ENCODE measurements at places on chromosomes 11 and 22.

GRCh38 chr11:65221026-65221425 is 39.3 kb downstream of the CAPN1 start:
- no peak for DNase-seq

DNA sequence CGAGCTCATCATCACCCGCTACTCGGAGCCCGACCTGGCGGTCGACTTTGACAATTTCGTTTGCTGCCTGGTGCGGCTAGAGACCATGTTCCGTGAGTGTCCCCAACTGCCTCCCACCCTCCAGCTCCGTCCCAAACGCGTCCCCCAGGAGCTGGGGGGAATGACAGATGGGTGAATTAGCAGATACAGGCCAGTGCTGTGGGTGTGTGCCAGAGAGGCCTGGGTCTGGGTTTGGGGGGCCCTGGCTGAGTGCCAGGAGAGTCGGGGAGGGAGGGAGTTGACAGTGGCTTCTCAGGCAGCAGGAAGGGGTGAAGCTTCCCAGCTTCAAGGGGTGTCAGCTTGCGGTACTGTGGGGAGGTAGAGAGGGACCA is 28.6 kb downstream of the CAPN1 start:
- DNase-seq: no peak

DNA sequence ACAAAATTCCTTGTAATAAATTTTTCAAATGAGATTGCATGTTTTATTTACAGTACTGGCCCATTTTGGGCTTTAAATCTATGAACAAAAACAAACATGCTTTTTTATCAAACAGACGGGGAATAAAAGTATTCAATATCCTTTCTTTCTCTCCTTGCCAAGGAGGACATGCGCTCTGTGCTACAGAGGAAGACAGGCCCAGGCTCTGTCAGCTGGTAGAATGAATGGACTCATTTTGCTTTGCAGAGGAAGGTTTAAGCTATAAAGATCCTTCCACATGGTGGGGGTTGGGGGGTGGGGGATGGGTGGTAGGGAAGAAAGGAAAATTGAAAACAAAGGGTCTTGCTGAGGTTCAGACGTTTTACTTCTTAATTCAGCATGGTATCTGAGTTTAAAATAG is 575.6 kb downstream of the INSC start:
- DNase-seq: no peak

- DNase-seq: no peak
Observed at GRCh38 chr22:22897091-22897490, 9.5 kb downstream of the IGLL5 start.

- DNase-seq: no peak
Observed at GRCh38 chr11:47111318-47111804, 65.3 kb downstream of the ARFGAP2 start.

DNA sequence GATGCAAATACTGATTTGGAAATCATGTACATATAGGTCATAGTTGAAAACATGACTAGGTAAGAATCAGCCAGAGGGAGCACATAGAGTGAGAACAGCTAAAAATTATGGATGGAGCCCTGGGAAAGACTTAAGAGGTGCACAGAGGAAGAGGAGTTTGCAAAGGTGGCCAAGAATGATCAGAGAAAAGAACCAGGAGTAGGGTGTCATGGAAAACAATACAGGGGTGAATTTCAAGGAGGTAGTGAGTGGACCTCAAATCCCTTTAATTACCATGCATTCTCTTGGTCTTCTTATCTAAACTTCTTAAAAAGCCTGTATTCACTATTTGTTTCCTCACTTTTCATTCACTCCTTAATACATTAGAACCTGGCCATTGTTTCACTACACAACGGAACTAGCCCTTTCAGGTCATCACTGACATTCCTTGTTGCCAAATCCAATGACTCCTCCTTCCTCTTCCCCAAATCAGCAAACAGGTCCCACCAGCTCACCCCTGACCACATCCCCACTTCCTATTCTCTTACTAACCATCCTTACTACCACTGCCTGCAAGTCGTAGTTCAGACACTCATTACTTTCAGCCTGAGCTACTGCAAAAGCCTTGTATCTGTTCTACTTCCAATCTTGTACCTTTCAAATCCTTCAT is 22.6 kb downstream of the BUD13 start:
- no peak for DNase-seq

DNA sequence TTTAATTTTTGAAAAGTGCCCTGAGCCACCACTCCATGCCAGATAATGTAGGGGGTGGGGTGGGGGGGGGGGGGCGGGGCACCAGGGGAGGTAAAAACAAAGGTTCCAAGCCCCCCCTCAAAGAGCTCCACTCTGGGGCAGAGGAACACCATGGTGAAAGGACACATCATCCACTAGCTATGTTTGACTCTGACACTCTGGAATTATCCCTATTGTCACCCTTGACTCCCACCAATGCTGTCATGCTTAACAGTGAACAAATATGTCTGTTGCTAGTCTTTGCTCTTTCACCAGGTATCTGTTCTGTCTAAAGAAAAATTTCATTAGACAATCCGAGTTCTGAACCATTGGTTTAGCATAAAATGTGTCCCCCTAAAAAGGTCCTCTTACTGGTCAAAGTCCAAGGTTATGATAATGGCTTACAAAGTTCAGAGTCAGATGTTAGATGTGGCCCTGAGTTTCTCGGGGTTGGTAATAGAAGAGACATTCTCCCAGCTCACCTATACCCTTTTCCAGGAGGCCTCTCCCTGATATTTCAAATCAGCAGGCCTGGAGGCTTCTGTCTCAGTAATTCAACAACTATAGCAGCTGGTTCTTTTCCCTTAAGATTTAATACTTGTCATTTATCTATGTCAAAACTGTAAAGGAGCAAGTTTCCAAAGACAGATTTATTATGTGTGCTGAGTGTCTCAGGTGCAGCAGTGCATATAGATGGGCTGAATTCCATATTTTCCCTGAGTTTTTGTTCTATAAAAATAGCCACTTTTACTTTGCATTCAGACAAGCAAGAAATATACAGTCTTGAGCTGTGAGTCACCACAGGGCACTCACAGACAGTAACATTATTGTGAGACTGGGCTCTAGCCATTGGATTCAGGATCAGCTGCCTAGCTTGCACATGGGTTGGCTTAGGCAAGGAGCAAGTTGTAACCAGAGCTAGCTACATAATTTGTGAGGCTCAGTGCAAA is 174.1 kb downstream of the CSNK2A3 start:
- DNase-seq: no peak

- DNase-seq: no peak
Observed at GRCh38 chr11:48006301-48006992, 26.1 kb downstream of the PTPRJ start.

GRCh38 chr11:10654811-10655150 is 38.8 kb downstream of the IRAG1 start:
- no peak for DNase-seq

GRCh38 chr11:19345848-19346681 is 105.3 kb upstream of the E2F8 start:
- no peak for DNase-seq

GRCh38 chr11:76885390-76886097 is 24.8 kb downstream of the ACER3 start:
- DNase-seq: no peak

- no peak for DNase-seq
Observed at GRCh38 chr11:75592715-75593114, 30.7 kb downstream of the SERPINH1 start.

GRCh38 chr11:47189100-47189834 is 3.0 kb upstream of the PACSIN3 start:
- DNase-seq: no peak

DNA sequence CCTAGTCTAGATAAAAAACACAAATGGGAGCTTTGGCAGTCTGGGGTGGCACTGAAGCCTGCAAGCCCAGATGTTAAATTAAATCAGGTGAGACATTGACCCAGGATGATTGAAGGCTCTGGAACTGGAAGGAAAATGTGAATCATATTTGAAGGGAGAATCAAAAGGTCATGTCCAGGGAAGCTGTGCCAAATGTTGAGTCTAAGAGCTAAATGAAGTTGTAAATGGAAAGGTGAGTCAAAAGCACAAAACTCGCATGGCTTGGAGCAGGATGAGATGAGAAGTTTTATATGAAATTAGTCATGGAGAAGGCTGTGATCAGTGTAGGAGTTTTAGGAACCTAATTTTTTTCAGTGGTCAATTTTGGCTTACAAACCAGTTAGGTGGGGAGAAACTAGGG is 301.1 kb downstream of the BLID start:
- DNase-seq: no peak

GRCh38 chr22:19519041-19519926 is 4.9 kb downstream of the CLDN5 start:
- DNase-seq: no peak

GRCh38 chr22:37566903-37567798 is 6.9 kb downstream of the CDC42EP1 start:
- DNase-seq: peak; percentile 90

- DNase-seq: no peak
Observed at GRCh38 chr11:126088999-126089398, 26.3 kb upstream of the CDON start.

DNA sequence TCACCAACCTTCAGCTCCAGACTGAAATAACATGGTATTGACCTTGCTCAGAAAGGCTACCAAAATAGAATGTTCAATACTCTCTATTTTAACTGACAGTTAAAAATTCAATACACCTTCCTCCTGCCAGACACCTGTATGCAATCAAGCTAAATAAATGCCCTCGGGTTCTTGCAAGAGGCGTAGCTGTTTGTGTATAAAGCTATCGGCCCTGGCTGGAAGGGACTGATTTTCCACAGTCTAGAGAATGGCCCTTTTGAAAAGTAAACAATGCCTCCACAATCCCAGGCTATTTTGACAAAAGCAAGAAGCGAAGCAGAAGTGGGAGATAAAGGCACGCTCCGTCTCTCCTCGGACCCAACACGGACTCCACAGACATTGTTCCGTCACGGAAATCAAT is 791.2 kb downstream of the BRD1 start:
- DNase-seq: no peak

DNA sequence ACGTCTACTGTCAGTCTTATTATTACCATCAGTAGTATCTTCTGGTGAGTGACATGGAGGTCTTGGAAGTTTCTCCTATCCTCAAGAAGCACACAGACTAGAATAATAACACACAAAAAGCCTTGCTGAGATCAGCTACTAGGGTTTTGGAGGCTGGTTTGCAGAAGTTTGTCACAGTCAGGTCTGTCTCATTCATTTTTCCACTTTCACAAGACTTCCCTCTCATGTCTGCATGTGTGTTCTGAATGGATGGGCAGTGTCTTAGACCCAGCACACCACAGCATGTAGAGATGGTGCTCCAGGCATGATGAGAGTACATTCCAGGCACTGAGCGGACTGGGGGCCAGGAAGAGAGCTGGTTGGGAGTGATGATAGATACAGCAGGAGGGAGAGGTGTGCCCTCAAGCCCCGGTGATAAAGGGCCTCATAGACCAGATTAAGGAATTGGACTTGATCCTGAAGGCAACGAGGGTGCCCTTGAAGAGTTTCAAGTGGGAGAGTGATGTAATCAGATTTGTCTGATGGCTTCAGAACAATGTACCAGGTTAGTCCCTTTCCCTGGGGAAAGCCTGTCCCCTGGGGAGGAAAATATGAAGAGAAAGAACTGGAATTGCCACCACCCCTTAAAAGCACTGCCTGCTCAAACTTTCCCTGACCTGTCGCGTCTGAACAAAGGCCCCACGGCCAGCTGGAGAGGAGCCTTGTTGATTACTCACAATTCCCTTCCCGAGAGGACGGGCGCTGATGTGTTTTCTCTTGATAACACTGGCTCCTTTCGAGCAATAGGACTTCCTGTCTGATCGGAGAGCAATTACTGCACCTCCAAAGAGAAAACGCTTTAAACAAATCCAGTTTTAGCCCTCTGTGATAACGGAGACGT is 45.1 kb upstream of the LMO2 start:
- DNase-seq: no peak

DNA sequence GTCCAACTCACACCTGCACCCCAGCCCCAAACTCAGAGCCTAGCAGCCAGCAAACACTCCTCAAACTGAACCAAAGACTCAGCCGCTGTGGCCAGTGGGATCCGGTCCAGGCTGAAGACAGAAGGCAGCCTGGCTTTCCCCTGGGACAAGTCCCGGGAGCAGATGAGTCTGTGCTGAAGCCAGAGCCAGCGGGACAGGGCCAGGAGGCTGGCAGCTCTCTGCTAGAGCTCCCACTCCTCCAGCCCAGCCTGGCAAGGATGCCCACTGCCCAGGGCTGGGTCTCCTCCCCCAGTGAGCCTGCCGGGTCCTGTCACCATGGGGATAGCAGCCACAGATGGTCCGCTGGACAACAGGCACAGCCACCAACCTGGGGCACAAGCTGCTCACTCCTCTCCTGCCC is 42.9 kb upstream of the PRR5 start:
- no peak for DNase-seq

DNA sequence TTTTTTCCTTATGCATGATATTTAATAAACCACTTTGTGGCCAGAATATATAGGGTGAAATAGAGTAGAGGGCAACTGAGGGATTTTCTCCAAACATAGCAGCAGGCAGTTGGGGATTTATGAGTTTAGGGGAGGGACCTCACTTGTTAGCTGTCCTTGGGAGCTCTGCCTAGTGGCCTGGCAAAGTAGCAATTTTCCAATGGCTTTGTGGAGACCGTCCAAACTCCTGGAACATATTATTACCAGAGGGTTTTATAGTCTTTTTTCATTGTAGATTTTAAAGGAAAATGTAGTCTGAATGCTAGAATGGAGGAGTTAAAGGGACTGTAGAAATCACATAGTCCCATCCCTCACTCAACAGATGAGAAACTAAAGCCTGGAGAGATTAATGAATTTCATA is 32.3 kb downstream of the AMOTL1 start:
- DNase-seq: no peak

- no peak for DNase-seq
Observed at GRCh38 chr22:44497218-44497904, 672 bp downstream of the RTL6 start.
